ENCODE measurements at places on chromosomes 5 and 9. TPM values are rescaled to one million over a fixed set of nuclear protein-coding genes. Genes with fewer than 3 reads are reported as not detected.

- H3K4me3 ChIP-seq, result no peak overlapping the region
- peaks cover 3% of the 10 kb centered on the region for H3K27me3 ChIP-seq
- no peak overlapping the region for H3K27ac ChIP-seq
- H3K36me3 ChIP-seq, result no peaks in the 10 kb centered on the region
- peaks cover 10% of the 10 kb centered on the region for H3K4me1 ChIP-seq
Observed at GRCh38 chr5:123150089-123150488, 61.0 kb downstream of the PRDM6 start.

DNA sequence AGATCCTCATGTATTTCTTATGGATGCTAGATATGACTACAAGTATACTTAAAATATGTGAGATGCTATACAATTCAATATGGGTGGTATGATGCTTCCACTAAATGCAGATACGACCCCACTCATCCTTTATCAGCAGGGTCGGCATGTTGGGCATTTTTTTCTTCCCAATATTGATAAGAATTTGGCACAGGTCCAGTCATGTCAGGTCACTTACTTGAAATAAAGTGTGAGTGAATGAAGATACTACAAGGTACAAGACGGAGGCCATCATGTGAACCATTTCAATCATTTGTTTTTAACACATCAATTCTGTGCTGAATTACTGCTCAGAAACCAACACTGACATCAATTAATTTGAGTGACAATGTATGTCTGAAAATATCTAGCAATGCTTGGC, 146.9 kb upstream of the GNA14 start:
- H3K36me3 ChIP-seq, result peaks cover 13% of the 10 kb centered on the region
- H3K4me3 ChIP-seq, result no peak overlapping the region
- peaks cover 12% of the 10 kb centered on the region for H3K4me1 ChIP-seq
- no peak for DNase-seq
- H3K27ac ChIP-seq, result no peak overlapping the region

The EIF4E1B gene
- not detected for total RNA-seq

GRCh38 chr5:35194635-35195471, 35.4 kb downstream of the PRLR start:
- peaks cover 22% of the 10 kb centered on the region for H3K4me1 ChIP-seq
- H3K27ac ChIP-seq, result no peak overlapping the region
- no peak overlapping the region for H3K4me3 ChIP-seq
- DNase-seq, result no peak
- no peaks in the 10 kb centered on the region for H3K36me3 ChIP-seq

The RIMOC1 gene
- total RNA-seq, result 35.7 TPM

DNA sequence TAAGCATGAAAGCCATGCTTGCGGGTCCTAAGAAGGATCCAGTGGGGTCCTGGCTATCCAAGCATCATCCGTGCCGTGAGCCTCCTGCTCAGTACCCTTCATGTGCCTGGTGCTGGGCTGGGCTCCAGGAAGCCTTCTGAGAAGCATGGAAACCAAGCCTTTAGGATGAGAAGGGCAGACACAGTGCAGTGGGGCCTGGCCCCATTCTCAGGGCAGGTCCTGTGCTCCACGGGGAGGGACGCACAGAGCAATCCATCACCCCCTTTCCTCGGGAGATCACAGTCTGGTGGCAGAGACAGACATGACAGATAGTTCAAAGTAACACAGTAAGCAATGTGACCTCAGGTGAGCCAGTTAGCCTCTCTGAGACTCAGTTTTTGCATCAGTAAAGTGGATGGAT, 76.9 kb downstream of the RGS3 start:
- no peaks in the 10 kb centered on the region for H3K36me3 ChIP-seq
- DNase-seq, result no peak
- H3K4me3 ChIP-seq, result no peak overlapping the region
- H3K4me1 ChIP-seq, result no peaks in the 10 kb centered on the region

DNA sequence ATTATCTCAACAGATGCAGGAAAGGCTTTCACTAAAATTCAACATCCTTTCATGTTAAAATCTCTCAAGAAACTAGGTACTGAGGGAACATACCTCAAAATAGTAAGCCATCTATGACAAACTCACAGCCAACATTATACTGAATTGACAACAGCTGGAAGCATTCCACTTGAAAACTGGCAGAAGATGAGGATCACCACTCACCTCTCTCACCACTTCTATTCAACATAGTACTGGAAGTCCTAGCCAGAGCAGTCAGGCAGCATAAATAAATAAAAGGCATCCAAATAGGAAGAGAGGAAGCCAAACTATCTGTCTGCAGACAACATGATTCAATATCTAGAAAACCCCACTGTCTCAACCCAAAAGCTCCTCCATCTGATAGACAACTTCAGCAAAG, 203.6 kb upstream of the GRAMD2B start:
- H3K4me3 ChIP-seq, result no peak overlapping the region
- H3K27ac ChIP-seq, result no peak overlapping the region
- peaks cover 1% of the 10 kb centered on the region for H3K27me3 ChIP-seq
- no peaks in the 10 kb centered on the region for H3K4me1 ChIP-seq
- no peak for DNase-seq
- peaks cover 4% of the 10 kb centered on the region for H3K36me3 ChIP-seq

DNA sequence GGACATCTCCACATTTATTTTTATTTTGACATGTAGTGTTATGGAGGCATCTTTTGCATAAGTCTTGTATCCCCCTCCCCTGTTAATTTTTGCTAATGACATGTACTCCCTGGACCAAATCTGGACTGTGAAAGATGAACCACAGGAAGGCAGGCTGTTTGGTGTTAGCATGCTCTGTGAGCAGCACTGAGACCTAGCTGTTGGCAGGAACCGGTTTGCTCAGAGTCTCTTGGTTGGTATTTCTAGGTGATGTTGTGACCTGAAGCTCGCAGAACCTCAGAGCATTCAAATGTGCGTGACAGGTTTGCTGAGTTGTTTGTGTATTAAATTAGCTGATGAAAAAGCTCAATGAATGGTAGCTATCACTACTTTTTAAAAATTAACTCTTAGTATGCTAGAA, 53.6 kb upstream of the PHF2 start:
- H3K27me3 ChIP-seq, result no peaks in the 10 kb centered on the region
- H3K4me3 ChIP-seq, result no peak overlapping the region
- DNase-seq, result no peak
- H3K27ac ChIP-seq, result peak overlapping the region; percentile 10
- peaks cover 42% of the 10 kb centered on the region for H3K36me3 ChIP-seq

DNA sequence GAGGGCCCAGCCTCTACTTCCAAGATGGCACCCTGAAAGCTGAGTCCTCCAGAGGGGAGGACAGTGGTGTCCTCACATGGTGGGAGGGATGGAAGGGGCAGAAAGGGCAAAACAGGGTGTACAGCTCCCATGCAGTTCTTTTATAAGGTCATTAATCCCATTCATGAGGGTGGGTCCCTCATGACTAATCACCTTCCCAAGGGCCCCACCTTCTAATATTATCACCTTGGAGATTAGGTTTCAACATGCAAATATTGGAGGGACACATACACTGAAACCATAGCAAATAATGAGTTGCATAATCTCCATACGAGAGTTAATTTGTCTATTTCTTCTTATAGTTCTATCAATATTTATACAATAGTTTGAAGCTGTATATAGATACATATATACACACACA, 5.8 kb upstream of the ZBTB43 start:
- H3K4me1 ChIP-seq, result peaks cover 6% of the 10 kb centered on the region
- peaks cover 3% of the 10 kb centered on the region for H3K36me3 ChIP-seq
- no peak overlapping the region for H3K27ac ChIP-seq
- H3K4me3 ChIP-seq, result no peak overlapping the region

- no peaks in the 10 kb centered on the region for H3K36me3 ChIP-seq
- H3K4me3 ChIP-seq, result no peak overlapping the region
- H3K27ac ChIP-seq, result no peak overlapping the region
- DNase-seq, result peak; percentile 38
Observed at GRCh38 chr9:38432922-38433510, 8.8 kb upstream of the IGFBPL1 start.

The B4GALT7 gene
- 44.7 TPM for total RNA-seq

DNA sequence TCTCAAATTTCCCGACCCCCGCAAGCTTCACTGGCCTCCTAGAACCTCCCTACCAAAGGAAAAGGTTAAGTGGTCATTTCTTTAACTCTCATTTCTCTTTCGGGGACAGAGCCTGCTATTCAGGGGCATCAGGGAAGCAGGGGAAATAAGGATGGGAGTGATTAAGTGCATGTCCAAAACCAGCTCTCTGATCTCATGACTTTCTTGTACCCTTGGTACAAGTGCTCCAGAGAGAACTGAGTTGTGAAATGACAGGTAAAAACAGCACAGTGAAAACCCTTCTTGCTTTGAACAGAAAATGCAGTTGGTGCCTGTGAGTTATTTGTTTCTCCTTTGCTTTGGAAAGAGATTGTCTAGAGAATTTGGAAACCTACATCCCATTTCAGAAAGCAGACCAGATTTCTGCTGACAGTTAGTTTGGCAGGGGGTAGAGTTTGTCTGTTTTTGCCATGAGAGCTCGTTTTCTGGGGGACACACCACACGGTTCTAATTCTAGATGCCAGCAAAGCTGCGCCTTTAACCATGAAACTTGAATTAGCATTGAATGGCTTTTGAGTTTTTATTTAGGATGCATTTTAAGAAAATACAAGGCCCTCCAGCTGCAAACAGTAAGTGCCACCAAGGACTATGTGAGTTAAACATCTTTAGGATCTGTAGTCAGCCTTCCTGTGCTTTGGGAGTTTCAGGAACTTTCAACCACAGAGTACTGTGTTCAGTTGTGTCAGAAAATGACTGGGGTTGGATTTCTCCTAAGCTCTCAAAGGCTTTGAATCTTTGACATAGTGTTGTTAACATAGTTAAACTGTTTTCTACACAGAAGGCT, 161.7 kb upstream of the LHFPL2 start:
- no peaks in the 10 kb centered on the region for H3K27me3 ChIP-seq
- DNase-seq, result no peak
- H3K4me3 ChIP-seq, result no peak overlapping the region
- H3K36me3 ChIP-seq, result peaks cover 2% of the 10 kb centered on the region
- H3K27ac ChIP-seq, result no peak overlapping the region
- peaks cover 69% of the 10 kb centered on the region for H3K4me1 ChIP-seq

The ROR2 gene
- total RNA-seq, result not detected

- H3K36me3 ChIP-seq, result no peaks in the 10 kb centered on the region
- peaks cover 9% of the 10 kb centered on the region for H3K4me1 ChIP-seq
- DNase-seq, result no peak
Observed at GRCh38 chr9:136610426-136610825, 52.3 kb upstream of the EGFL7 start.

GRCh38 chr9:93231121-93231694, 47.3 kb downstream of the WNK2 start:
- H3K27me3 ChIP-seq, result peaks cover 37% of the 10 kb centered on the region
- DNase-seq, result no peak
- H3K4me1 ChIP-seq, result no peaks in the 10 kb centered on the region
- no peaks in the 10 kb centered on the region for H3K36me3 ChIP-seq
